NCI-H2081 (cell line): ENCODE measurements at places on chromosomes 6 and 20.

DNA sequence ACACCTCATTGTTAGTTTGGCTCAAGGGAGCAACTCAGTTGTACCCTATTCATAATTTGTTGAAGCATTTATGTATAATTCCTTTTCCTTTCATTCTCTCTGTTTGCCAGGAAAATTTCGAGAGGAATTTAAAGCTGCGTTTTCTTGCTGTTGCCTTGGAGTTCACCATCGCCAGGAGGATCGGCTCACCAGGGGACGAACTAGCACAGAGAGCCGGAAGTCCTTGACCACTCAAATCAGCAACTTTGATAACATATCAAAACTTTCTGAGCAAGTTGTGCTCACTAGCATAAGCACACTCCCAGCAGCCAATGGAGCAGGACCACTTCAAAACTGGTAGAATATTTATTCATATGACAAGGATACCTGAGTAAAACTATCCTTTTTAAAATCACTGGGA is 45.2 kb upstream of the GFRAL start:
- DNase-seq = no peak

- no peak for DNase-seq
Observed at GRCh38 chr6:107396211-107396610, 63.2 kb downstream of the PDSS2 start.

DNA sequence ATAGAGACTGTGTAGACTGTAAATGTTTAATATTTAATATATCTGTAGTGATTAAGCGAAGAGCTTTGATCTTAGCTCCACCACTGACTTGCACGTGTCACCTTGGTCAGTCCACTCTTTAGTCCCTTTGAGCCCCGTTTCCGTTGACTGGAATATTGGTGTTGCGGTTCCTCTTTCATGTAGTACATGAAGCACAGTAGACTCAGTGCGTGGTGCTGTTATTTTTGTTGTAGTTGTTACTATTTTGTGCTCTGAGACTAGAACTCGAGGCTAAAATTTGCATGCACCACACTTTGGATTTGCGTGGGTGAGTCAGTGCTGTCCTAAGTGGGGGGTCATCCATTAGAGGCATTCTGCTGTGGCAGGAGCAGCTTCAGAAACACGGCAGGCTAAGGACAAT is 291.4 kb downstream of the QKI start:
- no peak for DNase-seq

- DNase-seq = no peak
Observed at GRCh38 chr6:84500726-84501125, 263.7 kb downstream of the TBX18 start.

- DNase-seq = no peak
Observed at GRCh38 chr6:16236631-16237199, 1.7 kb upstream of the GMPR start.

GRCh38 chr20:44651684-44652423 is at the start of gene ADA:
TSS of gene ADA (minus strand) at chr20:44651699. CDS start at chr20:44651607, 92 bp downstream.
- DNase-seq = peak; percentile 12

GRCh38 chr6:41053041-41053440 is at the start of gene APOBEC2:
TSS of gene APOBEC2 (plus strand) at chr6:41053202. CDS start at chr6:41053348, 146 bp downstream.
- DNase-seq = no peak

GRCh38 chr20:48861444-48861843 is 33.6 kb upstream of the PREX1 start:
- DNase-seq = no peak

GRCh38 chr6:127403636-127404035 is 55.6 kb downstream of the KIAA0408 start:
- no peak for DNase-seq

- DNase-seq = peak; percentile 39
Observed at GRCh38 chr6:36593569-36594028, 563 bp upstream of the SRSF3 start.

DNA sequence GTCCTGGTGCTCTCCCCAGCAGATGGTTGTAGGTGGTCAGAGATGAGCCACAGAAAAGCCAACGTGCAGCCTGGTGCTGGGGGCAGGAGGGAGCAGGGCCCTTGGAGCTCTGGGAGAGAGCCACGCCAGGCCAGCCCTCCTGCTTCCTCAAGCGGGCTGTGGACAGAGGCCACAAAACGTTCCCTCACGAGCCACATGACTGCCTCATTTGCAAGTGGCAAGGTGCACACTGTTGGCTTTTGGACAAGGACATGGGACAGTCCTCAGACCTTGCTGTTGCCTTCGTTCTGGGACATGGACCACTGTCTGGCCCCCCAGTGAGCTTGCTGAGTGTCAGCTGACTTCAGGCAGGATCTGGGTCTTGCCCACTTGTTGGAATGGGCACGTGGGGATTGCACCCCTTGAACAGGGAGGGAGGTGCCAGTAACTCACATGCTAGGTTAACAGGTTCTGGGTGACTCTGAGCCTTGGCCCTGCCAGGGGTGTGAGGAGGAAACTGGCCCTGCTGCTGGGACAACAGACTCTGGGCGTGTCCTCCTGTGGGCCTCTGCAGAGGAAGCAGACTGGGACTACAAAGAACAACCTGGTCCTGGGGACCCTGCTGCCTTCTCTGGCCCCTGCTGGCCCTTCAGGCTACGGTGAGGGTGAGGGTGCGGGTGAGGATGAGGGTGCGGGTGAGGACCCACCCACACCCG is 2.6 kb downstream of the SLCO4A1 start:
- DNase-seq = no peak

DNA sequence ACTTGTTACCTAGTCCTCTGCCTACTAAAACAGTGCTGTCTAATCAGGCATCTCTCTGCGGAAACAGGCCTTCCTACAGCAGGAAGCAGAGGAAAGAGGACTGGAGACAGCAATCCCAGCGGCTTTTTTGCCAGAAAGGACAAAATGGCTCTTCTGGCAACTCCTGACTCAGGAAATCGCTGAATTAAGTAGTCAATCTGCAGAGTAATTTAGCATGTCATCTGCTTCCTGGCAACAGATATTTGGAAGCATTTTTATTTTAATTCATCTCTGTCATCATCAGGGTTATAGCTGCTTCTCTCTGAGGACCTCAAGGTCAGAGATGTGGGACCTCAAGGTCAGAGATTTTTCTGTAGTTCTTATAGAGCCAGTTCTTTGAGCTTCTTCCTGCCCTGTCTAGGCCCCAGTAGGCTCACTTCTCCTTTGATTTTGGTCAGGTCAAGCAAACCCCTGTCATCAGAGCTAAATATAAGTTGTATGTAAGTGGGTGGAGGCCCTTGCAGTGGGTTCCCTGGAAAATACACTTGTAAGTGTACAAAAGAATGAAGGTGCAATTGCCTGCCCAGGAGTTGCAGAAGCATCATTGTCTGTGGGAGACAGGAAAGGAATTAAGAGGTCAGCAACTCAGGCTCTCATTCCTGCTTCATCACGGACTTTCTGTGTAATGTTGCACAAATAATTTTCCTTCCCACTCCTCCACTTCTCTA is 229.4 kb downstream of the ALDH8A1 start:
- peak; percentile 10 for DNase-seq

DNA sequence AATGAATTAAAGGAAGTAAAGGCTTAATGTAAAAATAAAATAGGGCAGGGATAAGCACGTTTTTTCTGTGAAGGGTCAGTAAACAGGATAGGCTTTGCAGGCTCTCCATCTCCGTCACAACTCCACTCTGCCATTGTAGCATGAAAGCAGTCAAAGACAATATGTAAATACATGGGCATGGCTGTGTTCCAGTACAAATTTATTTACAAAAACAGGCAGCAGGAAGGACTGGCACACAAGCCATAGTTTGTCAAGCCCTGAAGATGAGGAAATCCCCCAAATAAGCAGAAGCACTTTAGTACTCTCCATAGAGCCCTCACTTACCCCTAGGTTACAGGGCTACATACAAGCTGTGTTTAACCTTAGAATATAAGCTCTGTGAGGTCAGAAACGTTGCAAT is 8.9 kb upstream of the FBXO9 start:
- peak; percentile 58 for DNase-seq

GRCh38 chr20:1241456-1241855 is 15.6 kb downstream of the RAD21L1 start:
- DNase-seq = no peak

DNA sequence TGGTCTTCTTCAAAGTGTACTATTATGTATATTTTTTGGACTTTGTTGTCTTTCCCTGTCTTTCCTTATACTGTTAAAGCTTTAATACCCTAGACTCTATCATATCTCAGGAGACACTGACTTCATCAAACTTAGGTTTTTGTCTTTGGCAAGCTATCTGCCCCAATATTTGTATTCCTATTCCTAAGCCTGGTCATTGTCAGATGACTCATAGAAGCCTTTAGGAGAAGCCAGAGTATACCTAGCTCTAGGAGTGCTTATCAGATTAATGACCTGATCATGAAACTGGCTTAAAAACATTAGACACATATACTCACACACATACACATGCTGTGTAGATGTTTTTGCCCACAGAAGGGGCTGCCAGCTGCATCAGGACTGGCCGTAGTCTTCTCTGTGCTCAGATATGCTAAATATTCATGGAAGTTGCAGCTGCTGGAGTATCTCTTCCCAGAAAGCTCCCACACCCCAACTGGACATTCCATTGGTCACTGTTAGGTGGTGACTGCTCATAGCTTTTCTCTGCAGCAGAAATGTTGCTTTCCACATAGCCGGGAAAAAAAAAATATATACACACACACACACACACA is 102.0 kb downstream of the ANKS1A start:
- no peak for DNase-seq

DNA sequence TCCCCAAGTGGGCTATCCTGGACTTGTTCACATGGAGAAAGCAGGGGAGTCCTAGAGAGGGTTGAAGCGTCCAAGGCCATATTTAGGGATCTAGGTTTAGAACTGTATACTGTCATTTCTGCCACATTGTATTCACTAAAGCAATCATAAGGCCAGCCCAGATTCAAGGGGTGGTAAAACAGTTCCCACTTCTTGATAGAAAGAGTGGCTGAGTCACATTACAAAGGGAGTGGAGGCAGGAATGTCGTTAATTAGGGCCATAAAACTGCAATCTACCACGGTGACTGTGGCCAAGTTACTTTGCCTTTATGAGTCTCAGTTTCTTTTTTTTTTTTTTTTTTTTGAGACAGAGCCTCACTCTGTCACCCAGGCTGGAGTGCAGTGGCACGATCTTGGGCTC is 7.4 kb upstream of the UBR2 start:
- no peak for DNase-seq

DNA sequence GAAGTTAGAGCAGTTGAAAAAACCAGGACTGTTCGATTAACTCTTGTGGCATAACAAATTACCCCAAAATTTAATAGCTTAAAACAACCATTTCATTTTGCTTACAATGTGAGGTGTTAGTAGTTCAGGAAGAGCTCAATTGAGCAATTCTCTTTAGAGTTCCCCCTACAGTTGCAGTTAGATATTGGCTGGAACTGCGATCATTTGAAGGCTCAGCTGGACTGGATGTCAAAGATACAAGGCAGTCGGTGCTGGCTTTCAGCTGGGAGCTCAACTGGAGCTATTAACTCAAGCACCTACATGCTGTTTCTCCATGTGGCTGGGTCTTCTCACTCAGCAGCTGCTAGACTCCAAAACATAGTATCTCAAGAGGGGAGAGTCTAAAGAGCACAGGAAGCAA is 96.0 kb upstream of the LOC128125822 start:
- no peak for DNase-seq

DNA sequence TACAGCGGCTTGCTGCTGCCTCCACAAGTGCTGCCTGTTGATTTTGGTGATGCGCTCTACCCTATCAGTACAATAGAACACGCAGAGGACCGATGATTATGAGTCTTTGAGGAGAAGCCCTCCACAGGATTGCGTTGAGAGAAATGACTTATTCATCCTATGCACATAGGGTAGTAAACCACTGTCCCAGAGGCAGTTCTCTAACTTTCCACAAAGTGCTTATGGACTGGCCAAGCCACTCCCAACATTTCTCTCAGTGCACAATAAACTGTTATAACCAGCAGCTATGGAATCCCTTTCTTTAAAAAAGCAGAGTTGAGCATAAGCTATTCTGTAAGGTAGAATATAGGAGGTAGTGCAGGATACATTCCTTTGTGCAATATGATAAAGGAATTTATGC is 48.2 kb upstream of the REV3L start:
- no peak for DNase-seq

- DNase-seq = no peak
Observed at GRCh38 chr20:59949911-59950310, 8.3 kb upstream of the CDH26 start.

DNA sequence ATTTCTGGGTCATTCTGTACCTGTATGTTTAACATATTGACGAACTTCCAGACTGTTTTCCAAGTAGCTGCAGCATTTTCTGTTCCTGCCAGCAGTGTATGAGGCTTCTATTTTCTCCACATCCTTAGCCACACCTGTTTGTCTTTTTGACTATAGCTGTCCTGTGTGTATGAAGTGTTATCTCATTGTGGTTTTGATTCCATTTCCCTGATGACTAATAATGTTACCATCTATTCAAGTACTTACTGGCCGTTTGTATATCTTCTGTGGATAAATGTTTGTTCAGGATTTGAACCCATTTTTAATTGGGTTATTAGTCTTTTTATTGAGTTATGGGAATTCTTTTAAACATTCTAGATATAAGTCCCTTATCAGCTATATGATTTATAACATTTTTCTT is 95.2 kb downstream of the JAG1 start:
- no peak for DNase-seq
